ENCODE measurements at places on chromosomes 7 and 10. TPM values are rescaled to one million over a fixed set of nuclear protein-coding genes. Genes with fewer than 3 reads are reported as not detected.

Gene FAM221A
- total RNA-seq: 10.3 TPM

GRCh38 chr7:48035967-48036478, 680 bp downstream of the C7orf57 start:
- H3K27ac ChIP-seq: no peak overlapping the region
- DNase-seq: peak; percentile 64
- H3K4me1 ChIP-seq: peaks cover 15% of the 10 kb centered on the region
- H3K27me3 ChIP-seq: peaks cover 35% of the 10 kb centered on the region
- H3K36me3 ChIP-seq: no peaks in the 10 kb centered on the region
- H3K4me3 ChIP-seq: peak overlapping the region; percentile 65

- no peak overlapping the region for H3K27ac ChIP-seq
- no peaks in the 10 kb centered on the region for H3K27me3 ChIP-seq
- no peaks in the 10 kb centered on the region for H3K4me1 ChIP-seq
- H3K36me3 ChIP-seq: no peaks in the 10 kb centered on the region
- DNase-seq: no peak
- no peak overlapping the region for H3K4me3 ChIP-seq
Measured at GRCh38 chr10:30737931-30738391, 108.4 kb upstream of the LYZL2 start.

DNA sequence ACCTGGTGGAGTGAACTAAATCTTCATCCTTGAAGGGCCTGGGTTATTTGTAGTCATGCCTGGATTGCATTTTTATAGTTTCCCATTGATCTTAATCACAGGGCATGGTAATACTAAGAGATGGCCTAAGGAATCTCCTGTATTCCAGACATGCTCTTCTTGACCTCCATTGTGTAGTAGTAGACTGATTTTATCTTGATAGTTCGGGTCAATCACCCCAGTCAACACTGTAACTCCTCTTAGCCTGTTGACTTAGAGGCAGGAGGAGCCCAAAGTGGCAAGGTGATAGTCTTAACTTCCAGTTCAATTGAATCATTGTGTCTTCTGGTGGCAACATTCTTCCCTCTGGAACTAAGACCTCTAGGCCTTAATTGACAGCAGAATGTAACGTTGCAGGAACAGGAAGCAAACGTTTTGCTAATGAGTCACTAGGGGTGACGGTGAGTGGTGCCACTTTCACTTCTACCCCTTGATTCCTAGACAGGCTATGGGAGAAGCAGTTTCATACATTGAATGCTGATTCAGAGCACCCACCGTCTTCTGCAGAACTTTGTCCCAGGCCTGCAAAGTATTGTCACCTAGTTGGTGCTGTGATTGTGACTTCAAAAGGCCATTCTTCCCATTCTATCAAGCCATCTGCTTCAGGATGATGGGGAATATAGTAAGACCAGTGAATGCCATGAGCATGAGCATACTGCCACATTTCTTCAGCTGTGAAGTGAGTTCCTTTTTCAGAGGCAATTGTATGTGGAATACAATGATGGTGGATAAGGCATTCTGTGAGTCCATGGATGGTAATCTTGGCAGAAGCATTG, 24.0 kb upstream of the PAPSS2 start:
- no peak for DNase-seq
- no peaks in the 10 kb centered on the region for H3K36me3 ChIP-seq
- peak overlapping the region; percentile 24 for H3K27ac ChIP-seq
- H3K4me3 ChIP-seq: no peak overlapping the region
- H3K27me3 ChIP-seq: no peaks in the 10 kb centered on the region
- H3K4me1 ChIP-seq: no peaks in the 10 kb centered on the region

GRCh38 chr7:101537205-101537604, 91.9 kb downstream of the MYL10 start:
- H3K27ac ChIP-seq: no peak overlapping the region
- no peaks in the 10 kb centered on the region for H3K4me1 ChIP-seq
- no peak overlapping the region for H3K4me3 ChIP-seq
- peaks cover 9% of the 10 kb centered on the region for H3K27me3 ChIP-seq
- no peak for DNase-seq

DNA sequence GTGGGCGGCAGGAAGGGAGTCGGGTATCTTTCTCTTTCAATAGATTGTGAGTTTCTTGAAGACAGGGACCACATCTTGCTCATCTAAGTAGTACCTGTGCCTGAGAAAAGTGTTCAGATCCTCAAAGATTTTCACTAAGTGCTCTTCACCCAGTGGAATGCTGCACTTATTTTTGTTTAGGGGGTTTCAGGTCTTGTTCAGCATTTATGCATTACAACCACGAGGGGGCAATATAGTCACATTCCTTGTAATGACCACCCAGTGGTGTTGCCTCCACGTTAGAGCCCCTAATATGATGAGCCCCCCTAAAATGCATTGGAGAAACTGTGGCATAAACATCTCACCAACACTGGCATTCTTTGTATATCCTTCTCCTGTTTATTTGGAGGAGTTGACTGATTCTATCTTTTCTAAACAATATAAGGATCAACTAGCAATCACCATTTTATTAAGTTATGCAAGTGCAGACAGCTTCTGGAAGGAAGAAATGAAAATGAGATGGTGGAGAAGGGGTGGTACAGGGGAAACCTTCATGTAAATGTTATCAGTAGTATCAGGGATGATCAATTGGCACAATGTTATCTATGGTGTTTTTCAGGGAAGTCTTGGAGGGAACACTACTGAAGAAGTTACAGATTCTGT, 3.1 kb upstream of the PAPSS2 start:
- no peak for DNase-seq
- H3K36me3 ChIP-seq: no peaks in the 10 kb centered on the region
- no peaks in the 10 kb centered on the region for H3K27me3 ChIP-seq

All from lower lobe of right lung (tissue), 2 donors.